Osteoblast (primary cell): ENCODE measurements at places on chromosomes 5 and 9.

- no peak for DNase-seq
- H3K36me3 ChIP-seq, result no peaks in the 10 kb centered on the region
- no peak overlapping the region for H3K27ac ChIP-seq
- peaks cover 7% of the 10 kb centered on the region for H3K4me1 ChIP-seq
- no peaks in the 10 kb centered on the region for H3K27me3 ChIP-seq
- no peak overlapping the region for H3K4me3 ChIP-seq
Observed at GRCh38 chr5:95411474-95411873, 20.3 kb downstream of the FAM81B start.

DNA sequence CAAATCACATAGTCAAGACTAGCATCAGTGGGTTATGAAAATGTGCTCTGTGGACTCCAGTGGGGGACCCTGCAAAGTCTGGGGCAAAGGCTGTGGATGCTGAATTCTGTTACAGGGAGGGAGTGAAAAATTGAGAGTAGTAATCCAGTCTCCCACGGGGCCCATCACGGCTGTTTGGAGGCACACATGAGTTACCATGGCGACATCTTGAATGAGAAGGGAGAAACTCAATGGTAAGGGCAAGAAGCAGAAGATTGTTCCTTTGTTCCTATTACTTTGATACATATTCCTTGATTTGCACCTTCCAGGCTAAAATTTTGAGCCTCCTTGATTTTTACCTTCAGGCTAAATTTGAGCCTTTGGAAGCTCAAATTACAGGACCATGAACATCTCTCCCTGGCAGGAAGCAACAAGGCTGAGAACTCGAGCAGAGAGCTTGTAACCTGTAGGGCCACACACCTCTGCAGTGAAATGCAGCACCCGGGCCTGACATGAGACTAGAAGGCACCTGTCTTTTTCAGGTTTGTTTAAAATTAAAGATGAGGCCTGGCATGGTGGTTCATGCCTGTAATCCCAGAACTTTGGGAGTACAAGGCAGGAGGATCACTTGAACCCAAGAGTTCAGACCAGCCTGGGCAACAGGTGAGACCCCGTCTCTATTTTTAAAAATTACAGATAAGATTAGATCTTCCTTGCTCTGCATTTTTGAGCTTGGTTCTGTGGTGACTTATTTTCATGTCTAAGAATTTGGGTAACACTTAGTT lies 31.0 kb upstream of the ZFR start:
- peak; percentile 3 for DNase-seq
- H3K27me3 ChIP-seq, result no peaks in the 10 kb centered on the region
- no peaks in the 10 kb centered on the region for H3K4me1 ChIP-seq
- H3K27ac ChIP-seq, result no peak overlapping the region

DNA sequence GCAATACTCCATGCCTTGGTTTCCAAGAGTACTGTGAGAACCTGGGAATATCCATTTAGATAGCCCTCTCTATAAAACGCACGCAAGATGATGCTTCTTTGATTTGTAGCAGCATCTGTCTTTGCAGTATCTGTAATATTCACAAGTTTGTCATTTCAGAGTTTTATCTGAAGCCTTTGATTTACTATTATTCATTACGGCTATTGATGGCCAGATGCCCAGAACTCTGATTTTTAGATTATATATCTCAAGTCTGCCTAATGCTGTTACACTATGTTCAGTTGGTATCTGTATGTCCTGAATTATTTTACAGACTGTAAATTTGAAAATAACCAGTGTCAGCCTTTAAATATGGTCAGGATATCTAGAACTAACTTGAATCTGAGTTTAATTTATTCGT lies 233.3 kb downstream of the FAM170A start:
- H3K4me3 ChIP-seq, result no peak overlapping the region
- no peak for DNase-seq

DNA sequence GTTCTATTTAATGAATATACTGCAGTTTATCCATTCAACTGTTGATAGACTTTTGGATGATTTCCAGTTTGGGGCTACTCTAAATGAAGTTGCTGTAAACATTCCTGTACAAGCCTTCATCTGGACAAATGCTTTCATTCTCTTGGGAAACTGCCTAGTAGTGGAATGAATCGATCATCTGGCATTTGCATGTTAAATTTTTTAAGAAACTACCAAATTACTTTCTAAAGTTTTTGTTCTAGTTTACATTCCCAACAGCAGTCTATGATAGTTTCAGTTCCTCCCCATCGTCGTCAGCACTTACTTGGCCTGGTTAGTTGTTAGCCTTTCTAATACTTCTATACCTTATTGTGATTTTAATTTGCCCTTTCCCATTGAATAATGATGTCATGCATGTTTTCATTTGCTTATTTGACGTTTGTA lies 306.3 kb downstream of the FER start:
- H3K27ac ChIP-seq, result no peak overlapping the region
- no peaks in the 10 kb centered on the region for H3K36me3 ChIP-seq
- DNase-seq, result no peak
- H3K27me3 ChIP-seq, result no peaks in the 10 kb centered on the region
- peaks cover 8% of the 10 kb centered on the region for H3K4me1 ChIP-seq
- H3K4me3 ChIP-seq, result no peak overlapping the region

DNA sequence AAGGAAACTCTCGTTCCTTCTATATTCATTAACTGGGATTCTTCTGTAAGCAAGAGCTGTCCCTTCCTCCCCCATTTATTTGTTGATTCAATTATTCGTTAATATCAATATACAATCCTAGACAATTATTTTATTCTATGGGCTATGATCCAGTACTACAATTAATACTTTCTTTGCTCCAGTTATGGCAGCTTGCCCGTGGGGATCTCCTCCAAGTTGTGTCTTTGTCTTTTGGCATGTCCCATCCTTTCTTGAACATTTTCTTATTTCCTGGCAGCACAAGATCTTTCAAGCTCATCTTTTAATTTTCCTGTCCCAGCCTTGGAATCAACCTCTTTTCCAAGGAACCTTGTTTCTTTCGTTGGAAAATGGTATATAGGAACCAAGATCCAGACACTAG lies 249.3 kb downstream of the GAS1 start:
- H3K27ac ChIP-seq, result no peak overlapping the region
- no peaks in the 10 kb centered on the region for H3K36me3 ChIP-seq
- H3K4me3 ChIP-seq, result no peak overlapping the region
- no peaks in the 10 kb centered on the region for H3K27me3 ChIP-seq
- no peaks in the 10 kb centered on the region for H3K4me1 ChIP-seq
